ENCODE measurements at places on chromosomes 4 and X. TPM values are rescaled to one million over a fixed set of nuclear protein-coding genes. Genes with fewer than 3 reads are reported as not detected.

DNA sequence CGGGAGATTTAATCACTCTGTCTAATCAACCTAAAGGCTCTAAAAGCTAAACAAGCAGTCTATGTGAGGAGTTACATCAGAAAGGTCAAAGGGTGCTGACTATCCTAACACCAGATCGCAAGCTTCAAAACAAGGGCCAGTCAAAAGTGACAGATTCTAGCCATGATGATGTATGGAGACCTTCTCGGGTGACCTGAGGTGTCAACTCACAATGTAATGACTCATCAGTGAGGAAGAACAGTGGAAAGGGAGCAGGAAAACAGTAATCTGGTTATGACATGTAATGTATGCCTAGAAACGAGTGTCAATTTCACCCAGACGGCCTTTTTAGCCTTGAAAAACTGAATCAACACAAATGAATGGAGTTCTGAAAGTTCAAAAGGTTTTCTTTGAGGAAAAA lies 375.3 kb downstream of the IDS start:
- no peak overlapping the region for H3K27ac ChIP-seq
- no peaks in the 10 kb centered on the region for H3K4me1 ChIP-seq
- H3K27me3 ChIP-seq = no peaks in the 10 kb centered on the region
- no peaks in the 10 kb centered on the region for H3K36me3 ChIP-seq
- DNase-seq = no peak
- no peak overlapping the region for H3K4me3 ChIP-seq

DNA sequence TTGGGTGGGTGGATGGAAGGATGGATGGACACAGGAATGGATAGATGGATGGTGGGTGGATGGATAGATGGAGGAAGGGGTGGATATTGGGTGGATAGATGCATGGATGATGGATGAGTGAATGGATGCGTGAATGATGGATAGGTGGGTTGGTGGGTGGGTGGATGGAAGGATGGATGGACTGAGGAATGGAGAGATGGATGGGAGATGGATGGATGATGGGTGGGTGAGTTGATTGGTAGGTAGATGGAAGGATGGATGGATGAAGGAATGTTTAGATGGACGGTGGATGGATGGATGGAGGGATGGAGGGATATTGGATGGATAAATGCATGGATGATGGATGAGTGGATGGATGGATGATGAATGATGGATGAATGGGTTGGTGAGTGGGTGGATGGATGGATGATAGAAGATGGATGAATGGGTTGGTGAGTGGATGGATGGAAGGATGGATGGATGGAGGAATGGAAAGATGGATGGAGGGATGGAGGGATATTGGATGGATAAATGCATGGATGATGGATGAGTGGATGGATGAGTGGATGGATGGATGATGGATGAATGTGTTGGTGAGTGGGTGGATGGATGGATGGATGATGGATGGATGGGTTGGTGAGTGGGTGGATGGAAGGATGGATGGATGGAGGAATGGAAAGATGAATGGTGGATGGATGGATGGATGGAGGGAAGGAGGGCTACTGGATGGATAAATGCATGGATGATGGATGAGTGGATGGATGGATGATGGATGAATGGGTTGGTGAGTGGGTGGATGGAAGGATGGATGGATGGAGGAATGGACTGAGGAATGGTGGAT lies 50.4 kb upstream of the GRPEL1 start:
- H3K4me3 ChIP-seq = no peak overlapping the region
- no peak overlapping the region for H3K27ac ChIP-seq
- no peaks in the 10 kb centered on the region for H3K36me3 ChIP-seq
- no peak for DNase-seq

DNA sequence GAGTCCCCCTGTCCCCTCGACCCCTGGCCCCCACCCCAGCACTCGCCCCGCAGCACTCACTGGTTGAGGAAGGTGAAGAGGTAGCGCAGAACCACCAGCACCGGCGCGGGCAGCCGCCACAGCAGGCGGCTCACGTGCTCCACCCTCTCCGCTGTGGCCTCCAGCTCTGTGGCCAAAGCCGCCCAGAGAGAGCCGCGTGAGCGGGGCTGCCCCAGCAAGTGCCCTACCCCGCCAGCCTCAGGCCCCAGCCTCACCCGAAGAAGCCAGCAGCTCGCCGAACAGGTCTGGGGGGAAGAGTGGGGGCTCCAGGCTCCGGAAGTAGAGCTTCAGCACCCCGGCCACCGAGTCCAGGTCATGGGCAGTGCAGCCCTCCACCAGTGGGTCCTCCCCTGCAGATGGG lies 6.0 kb downstream of the AVPR2 start:
- no peak for DNase-seq
- H3K27me3 ChIP-seq = no peaks in the 10 kb centered on the region
- H3K27ac ChIP-seq = no peak overlapping the region
- H3K36me3 ChIP-seq = peaks cover 6% of the 10 kb centered on the region

DNA sequence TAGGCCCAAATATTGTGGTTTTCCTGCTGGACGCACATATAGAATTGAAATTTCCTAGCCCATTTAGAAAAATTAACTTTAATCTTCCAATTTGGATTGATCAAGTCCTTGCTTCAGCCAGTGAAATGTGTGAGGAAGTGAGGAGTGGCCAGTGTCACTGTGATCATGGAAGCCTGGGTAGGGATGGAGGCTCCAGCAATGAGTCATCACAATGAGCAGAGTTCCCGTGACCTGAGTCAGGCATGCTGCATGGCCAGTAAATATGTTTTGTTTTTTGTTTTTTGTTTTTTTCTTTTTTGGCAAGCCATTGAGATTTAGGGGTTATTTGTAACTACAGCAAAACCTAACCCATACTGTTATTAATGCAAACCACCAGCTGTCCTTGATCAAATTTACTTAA lies 52.1 kb downstream of the IDS start:
- H3K4me3 ChIP-seq = no peak overlapping the region
- H3K27ac ChIP-seq = no peak overlapping the region
- no peak for DNase-seq
- H3K4me1 ChIP-seq = no peaks in the 10 kb centered on the region
- no peaks in the 10 kb centered on the region for H3K27me3 ChIP-seq

- no peak for DNase-seq
- H3K36me3 ChIP-seq = no peaks in the 10 kb centered on the region
- no peaks in the 10 kb centered on the region for H3K27me3 ChIP-seq
Observed at GRCh38 chr4:5592272-5592671, 116.1 kb downstream of the EVC2 start.

Gene NR3C2
- 0.29 TPM for total RNA-seq

Gene SSX5
- total RNA-seq = not detected

Gene DCAF12L1
- total RNA-seq = not detected

Gene F9
- not detected for total RNA-seq

GRCh38 chr4:119873132-119873531 lies 193.5 kb downstream of the MAD2L1 start:
- no peak overlapping the region for H3K4me3 ChIP-seq
- H3K36me3 ChIP-seq = no peaks in the 10 kb centered on the region
- no peak for DNase-seq
- H3K4me1 ChIP-seq = no peaks in the 10 kb centered on the region
- H3K27ac ChIP-seq = no peak overlapping the region
- H3K27me3 ChIP-seq = peaks cover 1% of the 10 kb centered on the region

- no peak for DNase-seq
- peaks cover 35% of the 10 kb centered on the region for H3K27me3 ChIP-seq
- H3K4me3 ChIP-seq = no peak overlapping the region
- H3K36me3 ChIP-seq = peaks cover 1% of the 10 kb centered on the region
- H3K4me1 ChIP-seq = no peaks in the 10 kb centered on the region
Observed at GRCh38 chr4:16055471-16055870, 28.4 kb downstream of the PROM1 start.

- H3K4me1 ChIP-seq = no peaks in the 10 kb centered on the region
- H3K36me3 ChIP-seq = peaks cover 3% of the 10 kb centered on the region
- no peak overlapping the region for H3K27ac ChIP-seq
- H3K4me3 ChIP-seq = no peak overlapping the region
- H3K27me3 ChIP-seq = no peaks in the 10 kb centered on the region
- no peak for DNase-seq
Observed at GRCh38 chrX:110258552-110258951, 59.3 kb downstream of the AMMECR1 start.

DNA sequence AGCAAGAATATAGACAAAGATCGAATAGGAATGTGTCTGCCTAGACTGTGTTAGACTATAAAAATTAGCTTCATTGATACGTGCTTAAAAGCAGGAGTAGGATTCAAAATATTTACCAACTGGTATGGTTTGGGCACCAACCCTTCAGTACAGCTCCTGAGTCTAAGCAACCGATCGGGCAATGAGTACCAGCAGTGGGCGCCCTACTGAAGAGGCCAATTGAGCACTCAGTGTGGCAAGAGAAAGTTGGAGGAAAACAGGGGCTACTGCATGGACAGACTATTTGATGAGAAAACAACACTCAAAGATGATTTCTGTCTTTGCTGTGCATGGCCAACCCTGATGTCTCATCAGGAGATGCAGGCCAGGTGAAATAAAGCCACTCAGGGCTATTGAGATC lies 176.0 kb upstream of the NWD2 start:
- H3K27ac ChIP-seq = no peak overlapping the region
- H3K36me3 ChIP-seq = peaks cover 1% of the 10 kb centered on the region
- H3K4me1 ChIP-seq = peaks cover 5% of the 10 kb centered on the region
- H3K27me3 ChIP-seq = peaks cover 2% of the 10 kb centered on the region
- H3K4me3 ChIP-seq = no peak overlapping the region

Gene STPG2
- not detected for total RNA-seq

GRCh38 chr4:52657618-52658501 lies 1.2 kb downstream of the USP46 start:
- no peak for DNase-seq
- peak overlapping the region; percentile 66 for H3K4me3 ChIP-seq

DNA sequence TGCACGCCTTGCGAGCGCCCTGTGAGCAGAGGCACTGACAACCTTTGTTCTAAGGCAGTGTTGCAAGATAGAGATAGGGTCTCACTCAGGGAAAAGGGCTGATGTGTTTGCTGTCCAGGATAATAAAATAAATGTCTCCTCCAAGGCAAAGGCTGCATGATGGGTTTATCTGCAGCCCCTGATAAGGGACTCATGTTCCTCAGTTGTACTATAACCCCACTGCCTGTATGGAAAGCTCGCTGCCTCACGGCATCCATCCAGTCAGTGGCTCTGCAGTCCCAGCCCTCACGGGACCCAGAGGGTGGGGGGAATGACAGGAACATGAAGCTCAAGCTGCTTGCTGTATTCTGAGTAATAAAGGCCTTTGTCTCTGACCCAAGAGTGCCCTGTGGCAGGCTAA lies 22.6 kb downstream of the BCLAF3 start:
- peaks cover 13% of the 10 kb centered on the region for H3K4me1 ChIP-seq
- DNase-seq = no peak
- H3K4me3 ChIP-seq = no peak overlapping the region
- no peak overlapping the region for H3K27ac ChIP-seq

DNA sequence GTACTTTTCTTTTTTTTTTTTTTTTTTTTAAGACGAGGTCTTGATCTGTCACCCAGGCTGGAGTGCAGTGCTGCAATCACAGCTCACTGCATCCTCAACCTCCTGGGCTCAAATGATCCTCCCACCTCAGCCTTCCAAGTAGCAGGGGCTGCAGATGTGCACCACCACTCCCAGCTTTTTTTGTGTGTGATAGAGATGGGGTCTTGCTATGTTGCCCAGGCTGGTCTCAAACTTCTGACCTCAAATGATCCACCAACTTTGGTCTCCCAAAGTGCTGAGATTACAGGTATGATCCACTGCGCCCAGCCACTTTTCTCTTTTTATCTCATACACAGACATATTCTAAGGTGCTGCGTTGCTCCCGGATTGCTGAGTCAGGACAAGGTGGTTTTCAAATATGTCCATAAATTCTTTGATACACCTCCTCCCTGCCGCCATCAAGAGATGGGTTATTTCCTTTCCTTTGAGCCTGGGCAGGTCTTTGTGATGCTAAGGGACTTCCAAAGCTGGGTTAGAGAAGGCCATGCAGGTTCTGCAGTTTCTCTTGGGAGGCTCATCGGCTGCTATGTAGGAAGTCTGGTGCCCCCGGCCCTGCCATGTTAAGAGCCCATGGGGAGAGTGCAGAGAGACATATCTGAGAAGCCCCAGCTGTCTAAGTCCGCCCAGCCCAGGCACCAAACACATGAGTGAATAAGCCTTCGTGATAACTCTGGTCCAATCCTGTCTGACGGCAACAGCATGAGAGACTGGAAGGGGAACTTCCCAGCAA lies 8.4 kb upstream of the PLA2G12A start:
- no peak overlapping the region for H3K27ac ChIP-seq
- H3K4me3 ChIP-seq = no peak overlapping the region
- H3K27me3 ChIP-seq = peaks cover 11% of the 10 kb centered on the region

Gene REPS2
- not detected for total RNA-seq

GRCh38 chr4:169221662-169222061 lies 49.1 kb downstream of the SH3RF1 start:
- DNase-seq = no peak
- no peaks in the 10 kb centered on the region for H3K4me1 ChIP-seq
- peaks cover under 1% of the 10 kb centered on the region for H3K27me3 ChIP-seq
- H3K4me3 ChIP-seq = no peak overlapping the region
- no peaks in the 10 kb centered on the region for H3K36me3 ChIP-seq

GRCh38 chr4:73345399-73345975 lies 58.6 kb upstream of the ALB start:
- no peaks in the 10 kb centered on the region for H3K4me1 ChIP-seq
- no peak overlapping the region for H3K4me3 ChIP-seq
- DNase-seq = no peak
- H3K27me3 ChIP-seq = peaks cover 5% of the 10 kb centered on the region
- H3K27ac ChIP-seq = no peak overlapping the region

Gene KLF8
- 6.7 TPM for total RNA-seq

DNA sequence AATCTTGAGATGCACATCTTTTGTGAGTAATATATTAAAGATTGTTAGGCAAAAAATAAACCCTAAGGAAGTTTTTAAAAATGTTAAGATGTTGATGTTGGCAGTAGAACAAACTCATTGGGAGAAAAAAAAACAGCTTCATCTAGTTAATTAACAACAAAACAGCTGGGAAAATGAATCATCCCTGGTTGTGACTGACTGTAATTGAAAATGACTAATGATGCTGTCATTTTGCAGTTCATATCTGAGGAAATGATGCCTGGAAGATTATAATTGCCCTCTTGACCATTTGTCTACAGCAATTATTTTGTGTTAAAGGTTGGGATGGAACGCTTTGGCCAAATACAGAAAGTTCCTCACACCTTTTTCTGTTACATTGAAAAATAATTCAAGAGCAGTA lies 760.4 kb upstream of the FTHL17 start:
- no peaks in the 10 kb centered on the region for H3K4me1 ChIP-seq
- H3K4me3 ChIP-seq = no peak overlapping the region
- DNase-seq = no peak
- no peaks in the 10 kb centered on the region for H3K27me3 ChIP-seq
- H3K27ac ChIP-seq = no peak overlapping the region
- H3K36me3 ChIP-seq = no peaks in the 10 kb centered on the region

Gene P2RY10
- total RNA-seq = 44.9 TPM

DNA sequence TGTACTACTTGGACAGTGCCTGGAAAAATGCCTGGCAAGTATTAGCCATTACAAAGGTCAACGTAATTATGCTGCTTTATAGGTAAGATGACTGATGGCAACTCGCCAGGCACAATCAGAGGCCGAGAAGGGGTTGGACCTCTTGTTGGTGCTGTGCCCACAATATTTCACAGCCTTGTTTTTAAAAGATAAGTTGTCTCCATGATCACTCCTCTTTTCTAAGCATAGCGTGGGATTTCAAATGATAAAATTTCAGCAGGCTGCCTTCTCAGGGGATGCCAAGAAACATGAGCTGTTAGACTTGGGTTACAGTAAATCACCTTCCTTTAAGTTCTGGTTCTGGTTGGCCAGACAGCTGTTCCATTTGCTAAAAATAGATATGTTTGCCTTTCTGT lies 26.9 kb downstream of the HOPX start:
- H3K36me3 ChIP-seq = peaks cover 32% of the 10 kb centered on the region
- DNase-seq = no peak
- H3K27ac ChIP-seq = peak overlapping the region; percentile 85

Gene SERTM2
- total RNA-seq = not detected

- no peak for DNase-seq
- H3K27me3 ChIP-seq = peaks cover 3% of the 10 kb centered on the region
- peaks cover 12% of the 10 kb centered on the region for H3K4me1 ChIP-seq
Observed at GRCh38 chr4:47012676-47013075, 18.7 kb upstream of the GABRB1 start.
